ENCODE measurements at places on chromosomes 11 and 22. TPM values are rescaled to one million over a fixed set of nuclear protein-coding genes. Genes with fewer than 3 reads are reported as not detected.

The MYO7A gene
- total RNA-seq, result 0.15 TPM

DNA sequence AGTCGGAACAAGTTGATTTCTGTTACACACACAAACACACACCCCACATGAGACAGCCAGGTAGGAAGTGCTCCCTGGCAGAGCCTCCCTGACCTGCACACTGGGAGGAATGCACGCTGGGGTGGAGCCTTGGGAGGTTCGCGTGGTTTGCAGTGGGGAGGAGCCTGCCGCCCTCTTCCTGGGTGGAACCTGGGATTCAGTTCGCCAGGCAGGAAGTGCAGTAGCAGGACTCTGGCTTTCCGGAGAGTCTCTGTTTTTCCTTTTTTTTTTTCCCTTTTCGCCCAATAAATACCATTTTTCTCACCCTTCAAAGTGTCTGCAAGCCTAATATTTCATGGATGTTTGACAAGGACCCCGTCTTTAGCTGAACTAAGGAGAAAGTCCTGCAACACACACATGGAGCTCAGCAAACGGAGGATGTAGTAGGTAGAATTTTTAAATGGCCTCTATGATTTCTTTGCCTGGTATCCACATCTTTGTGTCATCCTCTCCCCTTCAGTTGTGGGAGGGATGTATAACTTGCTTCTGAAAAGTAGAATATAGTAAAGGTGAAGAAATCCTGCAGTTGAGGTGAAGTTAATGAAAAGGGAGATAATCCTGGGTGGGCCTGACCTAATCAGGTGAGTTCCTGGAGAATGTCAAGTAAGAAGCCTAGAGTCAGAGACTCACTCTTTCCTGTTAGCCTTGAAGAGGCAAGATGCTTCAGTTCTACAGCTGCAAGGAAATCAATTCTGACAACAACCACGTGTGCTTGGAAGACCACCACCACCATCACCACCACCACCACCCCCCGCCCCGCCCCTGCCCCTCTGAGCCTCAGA is 72.9 kb downstream of the PIWIL4 start:
- DNase-seq, result no peak

The PEX16 gene
- 25.5 TPM for total RNA-seq

The BDNF gene
- total RNA-seq, result 0.15 TPM

The IL10RA gene
- total RNA-seq, result 21.2 TPM

The C11orf21 gene
- 0.94 TPM for total RNA-seq

- DNase-seq, result no peak
Observed at GRCh38 chr11:59918987-59919589, 19.1 kb upstream of the OOSP1 start.

The HSPB2 gene
- not detected for total RNA-seq

The DGCR6L gene
- 56.2 TPM for total RNA-seq

The ANKK1 gene
- total RNA-seq, result 1.3 TPM

GRCh38 chr22:39220890-39221850 is 23.6 kb downstream of the PDGFB start:
- no peak for DNase-seq

The OR4D6 gene
- total RNA-seq, result not detected

- no peak for DNase-seq
Observed at GRCh38 chr11:65571940-65572339, 398 bp upstream of the FAM89B start.

The GRM5 gene
- total RNA-seq, result not detected

The C11orf16 gene
- total RNA-seq, result not detected

The NCAPD3 gene
- 8.0 TPM for total RNA-seq

The SCARF2 gene
- 6.9 TPM for total RNA-seq

GRCh38 chr11:35623621-35624168 is 5.4 kb downstream of the FJX1 start:
- no peak for DNase-seq

DNA sequence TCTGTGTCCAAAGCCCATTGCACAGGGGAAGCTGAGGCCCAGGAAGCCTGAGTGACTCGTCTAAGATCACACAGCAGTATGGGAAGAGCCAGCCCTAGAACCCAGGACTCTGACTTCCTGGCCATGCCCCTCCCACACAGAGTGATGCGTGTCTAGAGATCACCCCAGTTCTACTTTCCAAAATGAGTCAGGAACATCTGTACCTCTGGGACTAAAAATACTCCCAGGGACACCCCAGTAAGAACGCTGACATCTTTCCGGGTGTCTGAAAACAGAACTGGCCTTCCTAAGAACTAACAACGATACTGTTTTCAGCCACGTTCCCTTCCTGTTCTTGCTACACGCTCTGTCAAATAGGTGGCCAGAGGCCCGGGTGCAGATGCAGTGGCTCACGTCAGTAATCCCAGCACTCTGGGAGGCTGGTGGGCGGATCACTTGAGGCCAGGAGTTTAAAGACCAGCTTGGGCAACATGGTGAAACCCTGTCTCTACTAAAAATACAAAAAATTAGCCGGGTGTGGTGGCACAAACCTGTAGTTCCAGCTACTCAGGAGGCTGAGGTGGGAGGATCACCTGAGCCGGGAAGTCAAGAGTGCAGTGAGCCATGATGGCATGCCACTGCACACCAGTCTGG is 21.7 kb upstream of the PDGFB start:
- no peak for DNase-seq

DNA sequence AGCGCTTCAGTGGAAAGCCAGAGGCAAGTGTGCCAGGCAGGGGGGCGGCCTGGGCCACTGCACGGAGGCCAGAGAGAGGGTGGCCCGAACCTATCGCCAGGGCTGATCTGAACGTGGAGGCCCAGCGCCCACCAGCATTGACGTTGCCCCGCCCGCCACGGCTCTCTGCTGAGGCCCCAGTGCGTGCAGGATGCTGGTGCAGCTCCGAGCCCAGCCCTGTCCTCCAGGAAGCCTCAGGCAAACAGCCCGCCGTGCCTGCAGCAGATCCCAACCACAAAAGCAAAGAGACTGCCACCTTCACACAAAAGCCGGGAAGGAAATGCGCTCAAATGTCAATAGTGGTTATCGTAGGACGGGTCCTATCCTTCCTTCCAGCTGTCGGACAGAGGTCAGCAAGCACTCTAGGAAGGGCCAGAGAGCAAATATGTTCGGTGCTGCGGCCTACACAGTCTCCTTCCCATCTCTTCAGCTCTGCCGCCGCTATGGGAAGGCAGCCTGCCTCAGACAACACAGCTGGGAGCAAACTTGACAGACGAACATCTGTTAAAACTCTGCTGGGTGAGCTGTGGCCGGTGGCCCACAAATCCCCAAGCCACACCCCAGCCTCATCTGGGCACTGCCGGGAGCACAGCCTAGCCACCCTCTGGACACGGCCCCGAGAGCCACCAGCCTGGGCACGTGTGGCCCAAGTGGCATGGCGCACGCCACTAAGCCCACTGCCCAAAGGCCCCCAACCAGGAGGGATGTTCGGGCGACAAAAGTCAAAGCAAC is 146.2 kb downstream of the CRYBB2 start:
- DNase-seq, result no peak

GRCh38 chr22:25083807-25084200 is 115.9 kb upstream of the CRYBB3 start:
- DNase-seq, result no peak
